Effector memory CD4-positive, alpha-beta T cell (primary cell): ENCODE measurements at places on chromosomes 5 and 9.

GRCh38 chr9:37030611-37030939 is 3.5 kb downstream of the PAX5 start:
- no peak for DNase-seq

- no peak for DNase-seq
These were observed 3.0 kb upstream of the TUBB4B start for GRCh38 chr9:137237759-137238726.

DNA sequence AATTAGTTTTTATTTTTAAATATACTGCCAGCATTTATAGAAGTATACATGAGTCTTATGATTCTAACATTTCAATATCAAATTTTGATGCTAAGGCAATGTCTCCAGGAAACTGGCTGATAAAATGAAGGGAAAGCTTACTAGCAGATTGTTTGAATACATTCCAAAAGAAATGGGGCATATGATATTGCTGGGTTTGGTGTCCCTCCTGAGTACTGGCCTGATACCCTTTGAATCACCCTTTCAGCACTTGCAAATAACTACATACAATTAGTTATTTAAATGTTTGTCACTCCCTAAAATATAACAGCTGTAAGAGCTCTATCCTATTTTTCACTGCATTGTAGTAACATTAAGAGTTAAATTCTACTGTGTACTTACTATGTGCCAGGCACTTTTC is 360.8 kb downstream of the HCN1 start:
- no peak for DNase-seq

DNA sequence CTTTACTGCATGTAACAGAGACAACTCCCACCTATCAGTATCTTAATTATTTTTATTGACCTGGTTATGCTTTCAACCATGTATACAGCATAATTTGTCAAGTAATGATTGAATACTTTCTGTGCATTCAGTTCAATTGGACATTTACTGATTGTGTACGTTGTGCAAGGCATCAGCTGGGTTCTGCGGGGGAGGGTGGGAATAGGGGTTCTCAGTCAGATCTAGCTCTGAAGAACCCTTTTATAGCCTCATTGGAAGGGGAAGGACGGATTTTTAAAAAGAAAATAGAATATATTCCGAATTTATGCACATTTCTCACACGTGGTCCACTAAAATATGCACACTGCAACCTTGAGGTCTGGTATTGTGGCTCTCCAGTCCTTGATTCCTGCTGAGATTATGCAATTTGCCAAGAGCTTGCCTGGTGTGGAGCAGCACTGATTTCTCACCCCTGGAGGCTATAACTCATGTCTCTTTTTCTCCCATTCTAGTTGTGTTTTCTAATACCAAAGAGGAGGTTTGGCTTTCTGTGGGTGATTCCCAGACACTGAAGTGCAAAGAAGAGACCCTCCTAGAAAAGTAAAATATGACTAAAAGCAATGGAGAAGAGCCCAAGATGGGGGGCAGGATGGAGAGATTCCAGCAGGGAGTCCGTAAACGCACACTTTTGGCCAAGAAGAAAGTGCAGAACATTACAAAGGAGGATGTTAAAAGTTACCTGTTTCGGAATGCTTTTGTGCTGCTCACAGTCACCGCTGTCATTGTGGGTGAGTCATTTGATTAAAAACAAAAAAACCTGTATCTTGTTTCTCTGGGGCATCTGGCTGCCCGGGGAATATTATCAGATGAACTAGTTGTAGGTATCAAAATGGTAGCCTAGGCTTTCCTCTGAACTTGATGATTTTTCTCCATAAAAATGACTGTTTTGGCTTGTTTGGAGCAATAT is 1.7 kb downstream of the SLC1A3 start:
- DNase-seq = no peak

GRCh38 chr5:83563631-83564030 is 92.1 kb downstream of the VCAN start:
- DNase-seq = no peak

- DNase-seq = no peak
These were observed 208.4 kb downstream of the CD180 start for GRCh38 chr5:66987949-66988838.
